Ecto neural progenitor cell (in vitro differentiated cells): ENCODE measurements at places on chromosomes 2 and 18.

- DNase-seq = no peak
Measured at GRCh38 chr2:38829971-38830370, 45.8 kb downstream of the DHX57 start.

- DNase-seq = no peak
Measured at GRCh38 chr2:60356346-60356745, 197.1 kb downstream of the BCL11A start.

DNA sequence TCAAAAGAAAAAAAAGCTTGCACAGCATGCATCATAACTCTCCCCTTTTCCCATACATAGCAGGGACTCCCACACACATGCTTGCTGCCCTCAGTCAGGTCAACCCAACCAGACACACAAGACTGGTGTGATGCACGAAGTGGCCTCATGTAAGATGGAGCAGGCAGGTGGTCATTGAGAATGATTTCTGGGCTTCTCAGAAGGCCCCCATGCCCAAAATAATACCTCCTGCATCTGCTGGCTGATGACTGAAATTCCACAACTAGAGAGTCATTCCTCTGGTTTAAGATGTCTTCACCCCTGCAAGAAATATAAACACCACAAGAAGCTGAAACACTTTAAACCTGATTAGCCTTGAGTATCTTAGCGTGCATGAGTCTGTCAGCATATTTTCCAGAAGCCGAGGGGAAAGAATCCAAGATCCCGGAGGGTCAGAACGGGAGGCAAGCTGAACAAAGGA, 131.1 kb downstream of the AFF3 start:
- DNase-seq = no peak

- DNase-seq = no peak
Measured at GRCh38 chr2:190404487-190404886, 3.7 kb upstream of the MFSD6 start.

- DNase-seq = no peak
Measured at GRCh38 chr2:60608679-60609078, 55.2 kb upstream of the BCL11A start.
